A172 (cell line): ENCODE measurements at places on chromosomes 1 and 21.

- DNase-seq: no peak
Observed at GRCh38 chr1:162368451-162368850, 8.2 kb downstream of the SPATA46 start.

- peak; percentile 43 for DNase-seq
Observed at GRCh38 chr1:192167911-192168700, 9.8 kb downstream of the RGS18 start.

DNA sequence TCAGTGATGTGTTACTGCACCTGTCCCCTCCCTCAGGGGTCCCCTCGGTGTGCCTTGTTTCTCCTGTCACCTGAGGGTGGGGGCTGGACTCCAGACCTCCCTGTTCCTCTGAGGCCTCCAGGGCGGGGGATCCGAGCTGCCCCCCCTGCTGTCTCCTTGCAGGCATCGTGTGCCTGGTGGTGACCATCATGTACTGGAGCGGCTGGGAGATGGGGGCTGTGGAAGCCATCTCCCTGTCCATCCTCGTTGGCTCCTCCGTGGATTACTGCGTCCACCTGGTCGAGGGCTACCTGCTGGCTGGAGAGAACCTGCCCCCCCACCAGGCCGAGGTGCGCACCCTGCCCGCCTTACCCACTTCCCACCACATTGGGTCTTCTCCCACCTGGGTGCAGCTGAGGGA lies 56.4 kb downstream of the DISP3 start:
- DNase-seq: no peak

GRCh38 chr1:1832820-1833219 lies 54.5 kb upstream of the NADK start:
- no peak for DNase-seq

GRCh38 chr1:14080653-14081052 lies 380.7 kb downstream of the PRDM2 start:
- no peak for DNase-seq

GRCh38 chr1:70427976-70428375 lies 16.9 kb downstream of the CTH start:
- peak; percentile 15 for DNase-seq

- no peak for DNase-seq
Observed at GRCh38 chr1:152018537-152018936, 18.3 kb downstream of the S100A11 start.
